ENCODE measurements at places on chromosomes 1 and 21.

DNA sequence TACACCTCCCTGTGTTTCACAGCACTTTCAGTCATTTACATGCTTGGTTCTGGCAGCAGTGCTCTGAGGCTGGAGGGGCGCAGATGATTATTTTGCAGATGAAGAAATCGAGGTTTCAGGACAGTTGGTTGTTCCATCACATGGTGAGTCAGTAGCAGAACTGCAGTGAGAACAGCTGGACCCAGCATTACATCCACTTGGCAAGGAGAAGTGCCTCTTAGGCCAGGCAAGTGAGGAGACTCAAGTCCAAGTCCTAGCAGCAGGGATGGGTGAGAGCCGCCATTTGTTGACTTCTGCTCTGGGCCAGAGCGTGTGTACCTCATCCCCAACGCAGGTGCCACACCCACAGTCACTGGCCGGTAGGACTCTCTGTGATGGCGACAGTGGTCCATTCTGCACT is 26.8 kb upstream of the EPHA8 start:
- peak; percentile 50 for DNase-seq

DNA sequence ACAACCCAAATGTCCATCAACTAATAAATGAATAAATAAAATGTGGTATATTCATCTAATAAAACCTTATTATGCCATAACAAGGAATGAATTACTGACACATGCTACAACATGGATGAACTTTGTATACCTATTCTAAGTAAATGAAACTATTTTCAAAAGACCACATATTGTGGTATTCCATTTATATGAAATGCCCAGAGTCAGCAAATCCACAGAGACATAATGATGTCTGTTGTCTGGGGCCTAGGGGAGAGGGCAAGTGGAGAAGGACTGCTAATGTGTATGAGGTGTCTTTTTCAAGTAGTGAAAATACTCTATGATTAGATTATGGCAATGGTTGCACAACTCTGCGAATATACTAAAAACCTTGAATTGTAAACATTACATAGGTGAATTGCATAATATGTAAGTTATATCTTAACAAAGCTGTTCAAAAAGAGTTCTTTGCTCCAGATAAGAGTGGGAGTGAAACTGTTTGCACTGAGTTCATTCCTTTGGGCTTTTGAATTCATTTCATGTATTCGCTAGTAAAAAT is 464.2 kb downstream of the NUF2 start:
- DNase-seq: no peak

GRCh38 chr1:116954440-116954839 is 44.7 kb downstream of the PTGFRN start:
- no peak for DNase-seq

DNA sequence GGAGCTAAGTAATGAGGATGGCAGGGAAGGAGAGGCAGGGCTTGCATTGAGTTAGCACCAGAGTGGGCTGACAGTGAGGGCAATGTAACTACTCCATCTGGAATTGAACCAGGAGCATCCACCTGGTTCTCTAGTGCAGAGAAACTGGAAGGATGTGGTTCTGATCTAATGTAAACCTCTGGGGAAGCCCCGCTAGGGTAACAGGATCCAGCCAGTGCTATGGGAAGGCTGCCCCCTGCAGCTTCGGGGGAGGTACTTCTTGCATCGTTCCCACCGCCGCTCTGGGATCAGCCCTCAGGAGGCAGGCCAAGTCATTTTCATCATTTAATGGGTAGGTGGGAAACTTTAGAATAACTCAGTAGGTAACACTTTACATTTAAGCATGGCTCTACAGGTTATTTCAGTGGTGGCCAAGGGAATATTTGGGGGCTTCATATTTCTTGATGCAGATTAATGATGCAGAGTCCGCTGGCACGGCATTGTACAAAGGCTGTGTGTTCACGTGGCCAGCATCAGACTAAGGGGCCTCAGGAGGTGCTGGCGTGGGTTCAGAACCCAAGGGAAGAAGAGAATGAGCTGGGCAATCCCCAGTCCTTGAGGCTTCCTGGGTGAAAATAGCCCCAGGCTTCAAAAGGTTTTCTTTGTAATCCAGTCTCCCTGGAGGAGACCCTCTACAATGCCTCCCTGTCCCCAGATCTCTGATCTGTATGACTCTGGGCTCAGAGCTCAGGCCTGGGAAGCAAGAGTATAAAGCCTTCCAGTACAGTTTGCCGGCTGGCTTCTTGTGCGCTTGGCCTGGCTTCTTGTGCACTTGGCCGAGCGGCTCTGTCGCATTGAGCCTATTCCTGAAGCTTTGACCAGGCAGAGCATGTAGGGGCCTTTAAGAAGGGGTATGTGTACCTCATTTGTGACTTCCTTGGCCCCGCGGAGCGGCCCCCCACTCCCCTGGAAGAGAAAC is 26.4 kb upstream of the KAZN start:
- DNase-seq: no peak

GRCh38 chr1:178412400-178412770 is 84.4 kb downstream of the CLEC20A start:
- DNase-seq: no peak

GRCh38 chr1:37513795-37514349 is 694 bp downstream of the MEAF6 start:
- DNase-seq: peak; percentile 31

DNA sequence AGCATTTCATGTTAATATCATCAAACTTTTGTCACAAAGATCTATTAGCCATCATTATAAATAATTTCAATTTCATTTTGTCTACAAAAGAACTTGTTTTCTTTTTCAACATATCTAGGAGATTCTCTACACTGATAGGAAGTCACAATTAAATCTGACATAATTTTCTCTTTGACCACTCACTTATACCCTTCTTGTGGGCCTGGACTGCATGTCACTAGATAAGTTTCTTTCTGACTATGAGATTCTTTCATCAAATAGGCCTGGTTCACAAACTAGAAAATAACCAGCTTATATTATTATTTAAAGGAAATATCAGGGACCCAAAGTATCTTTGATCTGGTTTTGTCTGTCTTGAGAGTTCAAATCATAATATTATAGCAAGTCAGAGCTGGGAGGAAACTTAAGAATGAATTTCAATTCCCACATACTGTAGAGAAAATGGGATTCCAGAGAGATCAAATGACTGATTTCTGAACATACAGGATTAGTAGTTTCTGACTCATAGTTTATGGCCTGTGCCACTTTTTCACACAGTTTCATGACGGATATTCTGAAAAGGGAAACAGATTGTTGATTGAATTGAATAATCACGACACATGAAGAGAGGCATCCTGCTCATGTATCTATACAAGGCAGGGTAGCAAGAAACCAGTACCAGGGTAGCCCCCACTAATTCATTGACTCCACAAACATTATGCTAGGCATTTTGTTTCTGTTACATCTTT is 355.8 kb downstream of the GPATCH2 start:
- DNase-seq: no peak

GRCh38 chr1:39105841-39106765 is 80.0 kb downstream of the NDUFS5 start:
- DNase-seq: no peak

GRCh38 chr21:16588433-16588860 is 858.7 kb downstream of the USP25 start:
- peak; percentile 78 for DNase-seq

DNA sequence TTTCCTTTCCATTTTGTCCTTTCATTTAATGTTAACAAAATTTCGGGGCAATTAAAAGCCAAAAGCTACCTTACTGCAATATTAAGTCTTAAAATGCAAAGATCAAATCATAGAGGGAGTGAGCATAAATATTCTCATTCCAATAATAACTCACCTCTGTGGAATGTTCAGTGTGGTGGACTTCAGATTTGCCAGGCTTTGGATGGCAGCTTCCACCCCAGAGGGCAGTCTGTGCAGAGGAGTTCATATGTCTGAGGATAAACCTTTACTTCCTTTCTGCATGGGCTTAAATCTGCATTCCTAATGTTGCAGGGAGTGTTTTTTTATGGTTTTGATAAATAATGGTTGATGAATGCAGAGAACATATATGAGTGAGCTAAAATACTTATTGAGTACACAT is 16.3 kb downstream of the KIAA0040 start:
- no peak for DNase-seq

GRCh38 chr1:6794164-6794563 is 8.9 kb downstream of the CAMTA1 start:
- no peak for DNase-seq
